ENCODE measurements at places on chromosomes 16 and 17. TPM values are rescaled to one million over a fixed set of nuclear protein-coding genes. Genes with fewer than 3 reads are reported as not detected.

Gene NT5M
- polyA plus RNA-seq: 2.1 TPM

- no peaks in the 10 kb centered on the region for H3K27me3 ChIP-seq
- H3K4me3 ChIP-seq: no peak overlapping the region
- no peak for DNase-seq
Observed at GRCh38 chr16:30946671-30947540, 2.0 kb upstream of the ORAI3 start.

DNA sequence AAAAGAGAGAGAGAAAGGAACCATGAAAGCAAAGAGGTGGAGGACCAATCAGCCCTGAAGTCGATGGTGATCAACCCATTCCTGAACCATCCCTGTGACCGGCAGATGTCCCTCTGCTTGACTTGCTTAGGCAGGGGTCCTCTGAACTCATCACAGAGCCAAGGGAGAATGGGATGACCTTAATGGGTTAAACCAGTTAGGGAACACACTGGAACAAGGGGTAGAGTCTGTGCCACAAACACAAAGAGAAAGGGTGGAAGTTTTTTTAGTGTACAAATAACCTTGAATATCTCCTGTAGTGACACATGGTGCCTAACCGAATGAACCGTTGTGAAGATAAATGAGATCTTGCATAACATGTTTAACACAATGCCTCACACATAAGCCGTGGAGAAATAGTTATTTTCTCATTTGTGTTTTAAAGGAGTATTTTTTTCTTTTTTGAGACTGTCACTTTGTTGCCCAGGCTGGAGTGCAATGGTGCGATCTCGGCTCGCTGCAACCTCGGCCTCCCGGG lies 11.2 kb downstream of the NAA60 start:
- no peak overlapping the region for H3K4me3 ChIP-seq
- no peaks in the 10 kb centered on the region for H3K36me3 ChIP-seq
- H3K27me3 ChIP-seq: no peaks in the 10 kb centered on the region

DNA sequence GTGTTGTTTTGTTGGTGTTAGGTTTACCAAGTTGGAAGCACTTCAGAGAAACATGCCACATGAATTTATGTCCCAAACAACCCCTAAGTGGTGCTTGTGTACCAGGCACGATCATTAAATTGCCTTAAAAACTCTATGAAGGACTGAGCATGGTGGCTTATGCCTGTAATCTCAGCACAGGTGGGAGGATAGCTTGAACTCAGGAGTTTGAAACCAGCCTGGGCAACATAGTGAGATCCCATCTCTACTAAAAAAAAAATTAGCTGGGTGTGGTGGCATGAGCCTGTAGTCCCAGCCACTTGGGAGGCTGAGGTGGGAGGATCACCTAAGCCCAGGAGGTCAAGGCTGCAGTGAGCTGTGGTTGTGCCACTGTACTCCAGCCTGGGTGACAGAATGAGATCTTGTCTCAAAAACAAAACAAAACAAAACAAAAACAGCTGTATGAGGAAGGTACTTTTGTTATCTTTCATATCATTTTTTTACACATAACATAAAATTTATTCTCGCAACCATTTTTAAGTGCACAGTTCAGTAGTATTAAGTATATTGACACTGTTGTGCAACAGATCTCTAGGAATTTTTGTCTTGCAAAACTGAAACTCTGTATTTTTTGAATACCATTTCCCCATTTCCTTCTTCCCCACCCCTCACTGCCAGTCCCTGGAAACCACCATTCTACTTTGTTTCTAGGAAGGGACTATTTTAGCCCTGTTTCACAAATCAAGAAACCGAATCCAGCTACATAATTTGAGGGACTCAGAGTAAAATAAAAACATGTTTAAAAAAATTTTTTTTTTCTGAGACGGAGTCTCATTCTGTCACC lies 14.3 kb upstream of the RBBP6 start:
- peak; percentile 60 for DNase-seq
- H3K36me3 ChIP-seq: no peaks in the 10 kb centered on the region
- no peaks in the 10 kb centered on the region for H3K27me3 ChIP-seq
- peaks cover 6% of the 10 kb centered on the region for H3K4me1 ChIP-seq
- H3K4me3 ChIP-seq: no peak overlapping the region

DNA sequence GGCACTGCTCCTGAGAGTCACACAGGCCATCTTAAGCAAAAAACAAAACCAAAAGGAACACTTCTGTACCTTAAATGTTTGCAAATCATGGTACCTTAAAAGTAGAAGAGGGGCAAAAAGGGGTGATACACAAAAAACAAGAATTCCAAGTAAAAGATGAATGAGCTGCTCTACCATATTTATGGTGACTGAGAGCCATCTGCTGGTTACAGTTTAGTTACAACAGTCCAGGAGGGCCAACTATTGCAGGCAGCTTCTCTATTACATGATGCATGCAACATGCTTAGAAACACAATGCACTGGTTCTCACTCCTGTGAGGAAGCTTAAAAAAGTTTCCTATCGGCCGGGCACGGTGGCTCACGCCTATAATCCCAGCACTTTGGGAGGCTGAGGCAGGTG lies 53.5 kb downstream of the STX8 start:
- H3K4me1 ChIP-seq: no peaks in the 10 kb centered on the region
- H3K27me3 ChIP-seq: no peaks in the 10 kb centered on the region
- no peaks in the 10 kb centered on the region for H3K36me3 ChIP-seq

DNA sequence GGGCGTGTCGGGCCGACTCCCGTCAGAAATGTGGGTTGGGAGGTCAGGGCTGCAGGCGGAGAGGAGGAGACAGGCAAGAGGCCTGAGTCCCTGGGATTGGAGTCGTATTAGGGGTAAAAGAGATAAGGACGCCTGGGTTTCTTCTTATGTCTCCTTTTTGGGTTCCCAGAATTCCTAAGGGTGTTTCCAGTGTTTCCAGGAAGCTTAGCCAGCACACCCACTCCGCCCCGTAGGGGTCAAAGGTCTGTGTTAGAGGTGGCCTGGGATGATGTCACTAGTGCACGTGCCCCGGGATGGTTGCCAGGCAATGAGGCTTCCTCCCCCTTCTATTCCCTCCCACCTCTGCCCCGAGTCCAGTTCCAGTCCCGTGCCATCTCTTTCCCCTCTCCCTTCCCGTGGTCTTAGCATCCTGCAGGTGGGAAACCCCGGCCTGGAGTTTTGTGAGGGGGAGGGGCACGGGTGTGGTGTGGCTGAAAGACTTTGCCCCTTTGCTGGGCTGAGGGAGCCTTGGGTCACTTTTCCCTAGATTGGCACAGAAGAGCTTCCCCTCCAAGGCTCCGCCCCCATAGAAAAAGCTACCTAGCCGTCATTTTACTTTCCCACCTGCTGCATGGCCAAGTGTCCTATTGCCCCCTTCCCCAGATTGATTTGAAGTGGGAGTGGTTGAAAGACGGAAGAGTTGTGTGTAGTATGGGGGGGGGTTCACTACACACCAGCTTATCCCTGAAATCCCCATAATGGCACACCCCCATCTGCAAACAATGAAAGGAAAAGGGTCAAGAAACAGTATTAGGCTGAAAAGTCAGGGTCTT lies 2.8 kb downstream of the KDM6B start:
- H3K36me3 ChIP-seq: peaks cover 5% of the 10 kb centered on the region
- H3K4me1 ChIP-seq: peaks cover 26% of the 10 kb centered on the region
- peak; percentile 94 for DNase-seq
- peak overlapping the region; percentile 98 for H3K27ac ChIP-seq
- peak overlapping the region; percentile 62 for H3K4me3 ChIP-seq

GRCh38 chr17:41629826-41630670 lies 5.7 kb upstream of the KRT17 start:
- H3K27me3 ChIP-seq: no peaks in the 10 kb centered on the region
- no peak overlapping the region for H3K4me3 ChIP-seq
- H3K27ac ChIP-seq: no peak overlapping the region
- no peak for DNase-seq
- H3K4me1 ChIP-seq: peaks cover 9% of the 10 kb centered on the region

DNA sequence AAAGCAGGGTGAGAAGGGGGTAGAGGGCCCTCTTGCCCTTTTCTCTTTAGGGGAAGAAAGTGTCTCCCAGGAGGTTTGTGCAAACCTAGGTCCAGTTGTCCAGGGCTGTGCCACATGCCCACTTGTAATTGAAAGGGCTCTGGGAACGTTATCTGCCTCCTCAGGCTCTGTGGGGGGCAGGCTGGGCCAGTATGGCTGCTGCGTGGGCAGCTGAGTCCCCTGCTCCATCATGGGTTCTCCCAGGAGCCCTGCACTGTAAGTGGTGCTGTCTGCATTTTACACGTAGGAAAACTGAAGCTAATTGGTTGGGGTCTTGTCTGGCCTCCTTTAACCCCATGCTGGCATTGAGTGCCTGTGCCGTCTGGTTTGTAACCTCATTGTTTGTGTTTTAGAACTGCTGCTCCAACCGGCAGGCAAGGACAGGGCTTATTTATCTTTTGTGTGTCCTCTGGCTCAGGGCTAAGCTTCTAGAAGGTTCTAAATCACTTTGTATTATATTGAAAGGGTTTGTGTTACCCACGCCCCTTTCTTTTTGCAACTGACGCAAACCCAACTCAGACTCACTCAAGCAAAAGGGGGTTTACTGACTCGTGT lies 117.7 kb upstream of the CIBAR2 start:
- DNase-seq: no peak
- H3K27ac ChIP-seq: no peak overlapping the region
- H3K27me3 ChIP-seq: no peaks in the 10 kb centered on the region
- no peaks in the 10 kb centered on the region for H3K36me3 ChIP-seq

GRCh38 chr17:38600906-38601305 lies 4.8 kb downstream of the SRCIN1 start:
- no peaks in the 10 kb centered on the region for H3K36me3 ChIP-seq
- no peak overlapping the region for H3K27ac ChIP-seq
- no peak for DNase-seq
- peaks cover 25% of the 10 kb centered on the region for H3K27me3 ChIP-seq

Measured in lung (tissue), 17 donors.